HCEC 1CT (cell line): ENCODE measurements at places on chromosomes 4 and X.
A peak's percentile ranks its signal among the peaks of the same experiment; 100 is the strongest.

GRCh38 chr4:168791376-168791775 is 218.7 kb downstream of the CBR4 start:
- DNase-seq, result no peak

DNA sequence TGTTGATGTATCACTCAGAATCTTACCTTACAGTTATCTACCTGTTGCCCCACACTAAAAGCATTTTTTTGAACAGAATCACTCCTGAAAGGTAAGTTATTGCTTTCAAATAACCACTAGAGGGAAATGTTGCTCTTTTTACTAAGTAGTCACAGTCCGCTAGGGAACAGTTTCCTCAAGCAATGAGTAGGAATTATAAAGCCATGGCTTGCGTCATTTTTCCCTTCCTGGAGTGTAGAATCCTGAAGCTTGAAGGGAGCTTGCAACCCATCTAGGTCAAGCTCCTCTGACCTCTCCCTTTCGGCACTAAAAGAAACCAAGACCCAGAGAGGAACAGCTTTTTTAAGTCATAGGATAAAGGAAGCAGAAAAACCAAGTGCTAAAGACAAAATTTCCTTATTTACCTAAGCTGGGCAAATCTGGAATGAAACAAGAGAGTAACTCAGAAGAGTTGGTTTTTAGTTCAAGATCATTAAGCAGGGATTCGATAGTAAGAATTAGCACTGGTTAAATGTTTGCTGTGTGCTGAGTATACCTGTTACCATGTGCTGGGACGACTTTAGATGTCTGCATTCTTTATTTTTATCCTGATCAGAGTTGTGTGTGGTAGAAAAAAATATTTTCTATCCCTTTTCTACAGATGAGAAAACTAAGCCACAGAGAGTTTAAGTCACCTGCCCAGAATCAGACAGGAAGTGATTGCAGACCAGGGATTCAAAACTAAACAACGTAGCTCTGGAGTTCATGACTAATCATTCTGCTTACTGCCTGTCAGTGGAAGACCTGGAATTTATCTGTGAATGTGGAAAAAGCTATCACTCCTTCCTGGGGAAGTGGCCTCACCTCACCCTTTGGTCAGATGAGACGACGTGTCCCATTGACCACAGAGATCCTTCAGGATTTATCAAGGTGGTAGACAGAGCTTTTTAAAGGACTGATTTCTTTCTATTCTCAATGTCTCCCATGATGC is 631.5 kb downstream of the RAB28 start:
- peak; percentile 30 for DNase-seq

GRCh38 chr4:119977076-119977940 is 89.3 kb downstream of the MAD2L1 start:
- DNase-seq, result no peak

GRCh38 chrX:154660541-154660940 is 7.2 kb upstream of the CTAG2 start:
- no peak for DNase-seq

GRCh38 chr4:157459785-157460184 is 239.3 kb downstream of the GRIA2 start:
- DNase-seq, result no peak

DNA sequence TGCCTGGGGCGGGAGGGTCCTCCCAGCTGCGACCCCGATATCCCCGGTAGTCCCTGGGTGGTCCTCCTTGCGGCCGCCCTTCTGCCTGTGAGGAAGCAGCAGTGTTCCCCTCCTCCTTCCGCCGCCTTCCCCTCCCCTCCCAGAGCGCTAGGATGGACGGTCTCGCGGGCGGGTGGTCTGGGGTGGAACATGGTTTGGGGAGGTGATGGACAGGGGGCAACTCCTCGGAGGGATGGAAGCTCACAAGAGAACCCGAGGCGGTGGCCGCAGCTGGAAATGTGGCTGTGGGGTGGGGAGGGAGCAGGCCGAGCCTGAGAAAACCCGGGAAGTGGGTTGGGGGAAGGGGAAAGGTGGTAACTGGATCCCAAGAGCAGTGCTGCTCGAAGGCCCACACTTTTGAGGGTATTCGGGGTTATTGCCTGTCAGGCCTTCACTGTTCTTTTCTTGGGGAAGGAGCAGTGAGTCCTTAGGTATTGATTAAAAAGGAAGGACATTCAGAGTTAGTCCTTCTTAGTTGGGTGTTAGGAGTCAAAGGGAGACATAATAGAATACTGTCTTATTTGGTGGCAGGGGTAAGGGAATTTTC is 581 bp downstream of the UBE2K start:
- no peak for DNase-seq

GRCh38 chr4:119103263-119103662 is 32.4 kb upstream of the MYOZ2 start:
- peak; percentile 95 for DNase-seq

DNA sequence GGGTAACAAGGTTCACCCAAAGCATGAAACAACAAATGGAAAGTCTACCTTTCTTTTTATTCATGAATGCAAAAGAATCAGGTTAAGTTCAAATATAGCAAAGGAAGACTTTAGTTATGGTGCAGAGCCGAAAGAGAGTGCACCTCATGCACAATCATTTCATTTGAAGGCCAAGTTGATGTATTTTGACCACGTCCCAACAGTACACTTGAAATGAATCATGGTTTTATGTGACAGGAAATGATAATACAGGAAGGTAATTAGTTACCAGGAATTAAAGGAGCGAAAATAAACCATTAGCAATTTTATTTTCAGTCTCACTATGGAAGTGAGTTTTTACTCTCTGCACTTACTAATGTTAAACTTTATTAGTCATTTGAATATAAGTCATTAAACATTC is 281.2 kb upstream of the DIAPH2 start:
- DNase-seq, result no peak

- no peak for DNase-seq
Observed at GRCh38 chr4:53128706-53129357, 237.0 kb downstream of the SCFD2 start.

DNA sequence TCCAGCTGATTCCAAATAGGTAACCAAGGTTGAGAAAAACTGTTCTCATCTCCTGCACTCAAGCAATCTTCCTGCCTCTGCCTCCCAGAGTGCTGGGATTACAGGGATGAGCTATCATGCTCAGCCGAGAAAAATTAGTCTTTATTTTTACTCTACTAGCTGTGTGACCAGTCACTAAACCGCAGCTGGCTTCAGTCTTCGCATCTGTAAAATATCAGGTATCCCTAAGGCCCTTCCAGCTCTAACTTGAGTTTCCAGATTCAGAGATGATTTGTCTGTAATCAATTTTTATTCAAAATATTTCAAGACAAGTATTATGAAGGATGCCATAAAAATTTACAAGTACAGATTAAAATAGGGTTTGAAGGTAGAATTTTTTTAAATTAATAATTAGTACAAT is 3.5 kb downstream of the ADH6 start:
- DNase-seq, result no peak

- DNase-seq, result no peak
Observed at GRCh38 chrX:17801431-17801830, 59.7 kb downstream of the RAI2 start.

DNA sequence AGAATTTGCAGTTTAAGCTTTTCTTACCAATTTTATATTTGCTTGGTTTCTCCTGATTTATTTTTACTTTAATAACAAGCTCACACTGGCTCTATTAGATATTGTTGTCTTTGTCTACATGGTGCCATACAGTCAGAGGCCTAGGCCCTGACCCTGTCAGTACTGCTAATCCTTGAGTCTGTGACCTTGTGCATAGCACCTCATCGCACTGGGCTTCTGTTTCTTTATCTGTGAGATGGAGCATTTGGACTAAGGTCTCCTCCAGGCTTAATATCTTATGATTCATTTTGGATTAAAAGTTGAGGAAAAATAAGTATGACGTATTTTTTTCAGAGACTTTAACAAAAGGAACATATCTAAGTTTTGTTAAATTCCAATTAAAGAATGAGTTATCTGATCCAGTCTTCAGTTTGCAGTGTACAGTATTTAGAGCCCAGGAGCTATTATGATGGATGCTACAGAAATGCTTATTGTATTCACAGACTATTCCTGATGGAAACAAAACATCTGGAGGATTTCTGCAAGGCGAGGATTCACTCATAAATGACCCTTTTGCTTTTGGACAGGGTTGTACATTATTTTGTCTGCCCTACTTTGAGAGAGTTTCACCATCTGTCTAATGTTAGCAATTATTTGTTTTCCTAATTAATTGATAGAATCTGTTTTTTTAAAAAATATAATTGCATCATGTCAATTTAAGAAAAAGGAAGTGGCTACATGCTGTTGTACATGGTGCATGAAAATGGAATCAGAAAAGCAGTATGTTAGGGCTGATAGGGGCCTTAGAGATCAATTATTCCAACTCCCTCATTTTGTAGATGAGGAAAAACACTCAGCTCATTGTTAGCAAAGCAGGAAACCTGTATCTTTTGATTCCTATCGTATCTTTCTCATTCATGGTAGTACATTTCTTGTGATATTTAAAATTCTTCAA is 203.6 kb downstream of the BANK1 start:
- no peak for DNase-seq

DNA sequence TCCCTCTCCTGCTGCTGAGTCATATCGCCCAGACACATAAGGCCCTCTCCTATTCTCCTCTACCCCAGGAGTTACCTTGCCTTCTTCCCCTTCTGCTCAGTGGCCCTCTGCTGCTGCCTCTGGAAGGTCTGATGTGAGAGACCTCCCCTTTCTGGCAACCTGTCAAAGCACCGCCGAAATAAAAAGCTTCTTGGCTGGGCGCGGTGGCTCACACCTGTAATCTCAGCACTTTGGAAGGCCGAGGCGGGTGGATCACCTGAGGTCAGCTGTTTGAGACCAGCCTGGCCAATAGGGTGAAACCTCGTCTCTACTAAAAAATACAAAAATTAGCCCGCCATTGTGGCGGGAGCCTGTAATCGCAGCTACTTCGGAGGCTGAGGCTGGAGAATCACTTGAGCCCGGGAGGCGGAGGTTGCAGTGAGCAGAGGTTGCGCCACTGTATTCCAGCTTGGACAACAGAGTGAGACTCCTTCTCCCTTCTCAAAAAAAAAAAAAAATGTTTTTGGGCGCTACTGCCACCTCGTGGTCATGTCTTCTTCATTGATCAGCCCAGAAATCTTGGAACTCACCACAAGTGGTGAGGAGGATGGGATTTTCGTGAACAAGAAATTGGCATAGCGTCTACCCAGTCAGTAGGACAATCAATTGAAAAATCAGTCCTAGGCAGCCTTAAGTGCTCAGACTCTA is 8.6 kb upstream of the ZXDA start:
- peak; percentile 26 for DNase-seq

DNA sequence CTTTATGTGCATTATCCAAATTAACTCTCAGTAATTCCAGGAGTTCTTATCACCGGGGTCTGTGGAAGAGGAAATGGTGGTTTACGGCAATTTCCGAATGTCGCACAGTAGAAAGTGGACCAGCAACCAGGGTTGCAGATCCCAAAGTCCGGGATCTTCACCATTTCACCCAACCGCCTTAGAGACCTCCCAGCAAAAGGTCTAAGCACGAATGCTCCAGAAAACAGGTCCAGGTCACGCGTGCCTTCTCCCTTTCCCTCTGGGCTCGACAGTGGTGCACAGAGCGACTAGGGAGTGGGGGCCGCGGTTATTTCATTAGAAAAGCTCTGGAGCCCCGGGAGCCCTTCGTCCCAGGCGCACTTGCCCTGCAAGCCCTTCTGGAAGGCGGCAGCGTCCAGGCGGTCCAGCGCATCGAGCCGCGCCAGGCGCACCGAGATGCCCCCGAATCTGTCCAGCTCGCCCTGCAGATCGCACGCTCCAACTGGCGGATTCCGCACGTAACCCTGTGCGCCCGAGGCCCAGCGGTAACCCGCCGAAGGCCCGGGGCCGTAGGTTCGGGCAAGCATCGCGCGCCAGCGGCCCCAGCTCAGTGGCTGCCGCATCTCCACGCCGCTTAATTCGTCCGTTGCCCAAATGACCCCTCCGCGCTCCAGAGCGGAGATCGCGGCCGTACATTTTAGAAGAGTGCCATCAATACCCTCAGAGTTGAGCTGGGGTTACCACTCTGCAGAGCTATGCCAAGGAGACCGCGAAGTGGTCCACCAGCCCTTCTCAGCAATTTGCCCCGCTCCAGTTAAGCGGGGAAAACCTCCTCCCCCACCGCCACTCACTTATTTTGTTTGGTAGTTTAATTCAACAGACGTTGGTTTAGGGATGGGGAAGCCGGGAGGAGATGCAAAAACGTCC is at the start of gene NUDT6:
Gene NUDT6, minus strand, starts transcription at position 627 of the 906 bp plus-strand sequence. Its CDS starts 25 bp downstream, at position 602.
- DNase-seq, result peak; percentile 54

- DNase-seq, result no peak
Observed at GRCh38 chr4:24174602-24175001, 284.8 kb upstream of the PPARGC1A start.

- no peak for DNase-seq
Observed at GRCh38 chrX:119442286-119442685, 26.0 kb upstream of the SLC25A5 start.

GRCh38 chrX:140091125-140091886 is 126.0 kb upstream of the CXorf66 start:
- DNase-seq, result no peak

- DNase-seq, result no peak
Observed at GRCh38 chr4:76641758-76642157, 206.7 kb downstream of the SHROOM3 start.

GRCh38 chrX:47802589-47802988 is 34.1 kb upstream of the ZNF81 start:
- DNase-seq, result no peak

DNA sequence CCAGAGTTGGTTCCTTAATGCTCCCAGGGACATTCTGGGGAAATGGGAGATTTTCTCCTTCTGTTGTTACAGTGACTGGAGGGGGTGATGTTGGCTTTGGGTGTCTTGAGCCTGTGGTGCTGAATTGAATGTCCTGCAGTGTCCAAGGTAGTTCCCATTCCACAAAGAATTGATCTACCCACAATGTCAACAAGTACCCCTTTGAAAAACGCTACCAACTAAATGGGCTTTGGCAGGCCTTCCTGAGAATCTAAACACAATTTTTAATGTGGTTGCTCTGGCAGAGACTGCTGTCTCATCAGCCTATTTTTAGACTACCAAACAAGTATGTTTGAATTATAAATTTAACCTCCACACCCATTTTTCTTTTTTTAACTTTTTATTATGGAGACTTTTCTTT is 69.4 kb downstream of the CCKAR start:
- no peak for DNase-seq

DNA sequence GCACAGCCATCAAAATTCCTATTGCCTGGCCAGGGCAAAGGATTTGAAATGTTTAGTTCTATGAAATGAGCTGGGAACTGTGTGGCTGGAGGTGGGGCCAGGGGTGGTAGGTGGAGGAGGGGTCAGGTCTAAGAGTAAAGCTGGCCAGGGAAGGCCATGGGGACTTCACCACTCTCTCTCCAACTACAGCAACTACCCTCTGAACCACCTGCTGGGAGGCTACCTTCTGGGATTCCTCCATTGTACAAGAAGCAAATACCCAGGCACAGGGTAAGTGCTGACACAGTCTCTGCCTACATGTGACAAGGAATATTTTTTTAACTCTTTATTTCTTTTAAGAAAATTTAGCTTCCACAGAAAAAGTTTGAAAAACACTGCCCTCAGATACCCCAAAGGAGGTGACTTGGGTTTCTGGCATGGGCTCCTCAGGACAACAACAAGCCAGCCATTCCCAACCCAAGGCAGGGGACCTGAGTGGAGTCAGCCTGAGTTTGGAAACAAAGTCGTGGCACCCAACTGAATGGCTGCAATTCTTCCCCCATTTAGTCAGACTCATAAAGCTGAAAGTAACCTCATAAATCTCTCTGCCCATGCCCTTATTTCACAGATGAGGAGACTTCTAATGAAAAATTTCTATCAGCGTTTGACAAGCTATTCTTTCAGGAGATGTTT is 593.8 kb upstream of the DIPK2B start:
- DNase-seq, result no peak

- no peak for DNase-seq
Observed at GRCh38 chr4:139892973-139893736, 227.5 kb downstream of the MGST2 start.
